PC-3 (cell line): ENCODE measurements at places on chromosomes 16 and 17. TPM values are rescaled to one million over a fixed set of nuclear protein-coding genes. Genes with fewer than 3 reads are reported as not detected.

- DNase-seq, result no peak
Measured at GRCh38 chr16:72072514-72073342, 9.7 kb downstream of the HPR start.

DNA sequence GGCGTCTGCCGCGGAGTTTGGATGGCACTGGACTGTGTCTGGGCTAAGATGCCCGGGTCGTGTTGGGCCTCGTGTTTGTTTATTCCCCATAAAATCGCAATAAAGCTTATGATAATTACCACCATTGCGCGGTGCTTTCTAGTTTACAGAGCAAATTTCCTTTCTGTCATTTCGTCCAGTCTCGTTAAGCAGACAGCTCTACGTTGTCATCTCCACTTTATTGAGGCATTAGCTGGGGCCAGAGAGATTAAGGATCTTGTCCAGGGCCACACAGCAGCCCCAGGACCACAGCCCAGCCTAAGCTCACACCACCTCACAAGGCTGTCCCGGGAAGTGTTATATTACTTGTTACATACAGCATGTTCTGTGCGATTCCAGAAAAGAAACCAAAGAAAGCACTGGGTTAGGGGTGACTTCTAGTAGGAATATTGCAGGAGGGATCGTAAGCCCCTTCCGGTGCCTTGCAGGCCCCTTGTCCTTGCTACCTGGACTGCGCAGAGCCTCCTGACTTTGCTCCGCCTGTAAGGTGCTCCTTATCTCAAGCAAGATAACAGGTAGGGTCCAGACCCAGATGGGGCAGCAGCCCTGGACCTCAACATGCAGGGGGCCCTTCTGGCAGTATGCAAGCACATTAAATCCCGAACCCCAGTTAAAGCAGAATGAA, 6.3 kb downstream of the NOS2 start:
- no peak for DNase-seq

DNA sequence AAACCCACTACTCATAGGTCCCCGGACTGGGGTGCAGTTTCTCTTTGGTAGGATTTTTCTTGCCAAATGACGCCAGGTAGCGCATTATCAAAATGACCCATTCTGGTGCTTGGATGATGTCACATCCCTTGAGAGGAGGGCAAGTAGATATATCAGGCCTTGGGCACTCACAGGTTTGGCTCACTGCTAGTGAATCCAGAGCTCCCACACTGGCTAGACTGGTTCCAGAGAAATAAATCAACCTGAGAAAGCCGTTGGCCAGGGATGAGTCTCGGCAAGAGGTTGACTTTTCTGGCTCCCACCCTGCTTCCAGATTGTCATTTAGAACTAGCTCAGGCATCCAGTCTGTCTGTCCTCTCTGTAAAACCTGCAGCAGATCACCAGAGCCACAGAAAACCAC, 188.4 kb upstream of the MAF start:
- no peak for DNase-seq

The IGSF6 gene
- total RNA-seq, result 0.36 TPM in 1 of 2 replicates, not detected in the other

- no peak for DNase-seq
Measured at GRCh38 chr16:60463986-60464385, 1572.3 kb downstream of the CDH8 start.
